ENCODE measurements at places on chromosomes 13 and 19.

- peak; percentile 17 for DNase-seq
These were observed 154.2 kb upstream of the KLF12 start for GRCh38 chr13:74288361-74288911.

DNA sequence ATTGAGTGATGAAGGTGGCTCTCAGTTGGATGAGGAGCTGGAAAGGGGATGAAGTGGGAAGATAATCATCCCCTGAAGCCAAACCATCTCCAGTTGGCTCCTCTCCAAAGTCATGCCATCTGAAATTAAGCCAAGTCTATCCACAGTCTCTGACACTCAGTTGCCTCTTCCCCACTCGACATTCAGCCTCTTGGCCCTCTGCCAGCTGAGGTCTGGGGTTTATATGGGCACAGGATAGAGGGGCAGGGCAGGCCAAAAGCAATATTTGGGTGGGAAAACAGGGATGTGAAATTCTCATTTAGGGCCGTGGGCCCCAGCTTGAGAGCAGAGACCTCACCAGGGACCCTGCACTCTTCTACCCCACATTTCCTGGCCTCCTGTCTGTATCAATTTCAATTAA, 85.9 kb downstream of the SLITRK1 start:
- no peak for DNase-seq

GRCh38 chr13:32317716-32318465, 2.6 kb downstream of the BRCA2 start:
- DNase-seq = no peak

- DNase-seq = no peak
These were observed 402.3 kb downstream of the DACH1 start for GRCh38 chr13:71464686-71465085.

DNA sequence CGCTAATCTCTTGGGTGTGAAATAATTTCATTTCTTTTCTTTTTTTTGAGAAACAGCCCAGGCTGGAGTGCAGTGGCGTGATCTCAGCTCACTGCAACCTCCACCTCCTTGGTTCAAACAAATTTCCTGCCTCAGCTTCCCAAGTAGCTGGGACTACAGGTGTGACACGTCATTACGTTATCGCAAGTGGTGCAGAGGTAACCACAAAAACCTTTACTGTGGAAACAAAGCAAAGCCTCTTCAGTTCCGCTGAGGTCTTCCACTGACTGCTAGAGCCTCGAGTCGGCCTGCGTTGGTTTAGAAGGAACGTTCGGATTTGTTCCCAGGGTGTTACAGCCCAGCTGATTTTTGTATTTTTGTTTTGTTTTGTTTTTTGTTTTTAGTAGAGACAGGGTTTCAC, 2.0 kb upstream of the ZNF784 start:
- no peak for DNase-seq

DNA sequence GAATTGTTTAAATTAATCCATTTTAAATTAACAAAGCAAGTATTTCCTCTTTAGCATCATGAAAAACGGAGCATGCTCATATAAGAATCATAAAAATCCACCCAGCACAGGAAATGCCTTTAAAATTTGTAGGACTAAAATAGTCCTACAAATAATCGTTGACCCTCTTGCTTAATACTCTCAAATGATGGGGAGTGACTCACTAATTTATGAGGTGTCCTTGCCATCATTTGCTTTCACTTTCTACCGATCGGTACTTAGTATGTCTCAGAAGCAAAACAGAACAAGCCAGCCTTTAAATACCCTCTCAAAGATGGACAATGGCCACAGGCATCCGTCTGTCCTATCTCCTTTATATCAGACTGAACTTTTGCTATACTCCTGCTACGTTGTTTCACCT, 97.2 kb downstream of the SUCLA2 start:
- peak; percentile 74 for DNase-seq

DNA sequence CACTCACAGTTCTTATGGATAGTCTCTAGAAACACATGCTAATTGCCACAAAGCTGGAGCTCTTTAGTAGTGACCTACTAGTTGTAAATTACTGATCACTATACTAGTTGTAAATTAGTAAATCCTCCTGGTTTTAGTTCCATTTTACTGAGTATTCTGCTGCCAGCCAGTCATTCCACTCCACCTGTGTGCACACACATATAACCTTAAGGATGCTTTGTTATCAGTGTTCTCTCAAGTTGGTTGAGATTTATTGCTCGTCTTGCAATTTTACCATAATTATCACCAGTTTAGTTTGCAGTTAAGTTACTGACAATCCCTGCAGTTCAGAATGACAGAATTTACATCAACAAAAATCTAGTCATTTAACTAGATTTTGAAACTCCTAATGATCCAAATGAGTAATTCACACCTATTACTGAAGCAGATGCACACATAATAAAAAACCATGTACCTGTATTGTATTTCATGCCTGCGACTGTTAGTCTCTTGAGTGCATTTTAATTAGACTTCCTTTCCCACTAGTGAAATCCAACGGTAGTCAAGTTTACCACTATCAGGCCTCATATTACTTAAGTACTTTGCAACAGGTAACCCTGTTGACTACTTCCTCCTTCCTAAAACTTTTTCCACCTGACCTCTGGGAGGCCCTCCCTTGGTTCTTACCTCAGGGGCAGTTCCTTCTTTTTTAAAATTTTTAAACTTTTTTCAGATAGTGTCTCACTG, 7.6 kb downstream of the TPT1 start:
- DNase-seq = no peak

GRCh38 chr19:2255112-2255845, 938 bp downstream of the JSRP1 start:
- DNase-seq = no peak

GRCh38 chr19:36547001-36547732, 19.1 kb upstream of the ZNF260 start:
- peak; percentile 13 for DNase-seq

DNA sequence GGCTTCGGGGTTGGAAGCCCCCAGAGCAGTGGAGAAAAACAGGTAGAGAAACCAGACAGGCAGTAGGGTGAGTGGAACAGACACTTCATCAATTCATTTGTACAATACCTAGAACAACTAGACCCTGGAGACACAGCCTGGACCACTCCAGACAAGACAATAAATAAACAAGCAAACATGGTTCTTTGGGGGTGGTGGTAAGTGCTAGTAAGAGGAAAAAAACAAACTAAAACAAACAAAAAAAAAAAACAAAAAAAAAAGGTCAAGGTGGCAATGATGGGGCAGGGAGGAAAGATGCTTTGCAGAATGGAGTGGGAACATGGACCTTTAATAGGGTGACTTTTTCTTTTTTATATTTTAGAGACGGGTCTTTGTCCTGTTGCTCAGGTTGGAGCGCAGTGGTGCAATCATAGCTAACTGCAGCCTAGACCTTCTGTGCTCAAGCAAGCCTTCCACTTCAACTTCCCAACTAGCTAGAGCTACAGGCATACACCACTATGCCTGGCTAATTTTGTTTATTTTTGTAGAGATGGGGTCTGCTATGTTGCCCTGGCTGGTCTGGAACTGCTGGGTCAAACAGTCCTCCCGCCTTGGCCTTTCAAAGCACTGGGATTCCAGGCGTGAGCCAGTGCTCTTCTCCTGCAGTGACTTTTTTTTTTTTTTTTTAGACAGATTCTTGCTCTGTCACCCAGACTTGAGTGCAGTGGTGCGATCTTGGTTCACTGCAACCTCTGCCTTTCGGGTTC, 3.1 kb downstream of the JUNB start:
- DNase-seq = no peak

GRCh38 chr19:48413879-48414587, 20.6 kb downstream of the GRIN2D start:
- no peak for DNase-seq

GRCh38 chr19:2811735-2812413, 7.8 kb upstream of the ZNF554 start:
- DNase-seq = no peak

GRCh38 chr13:25241007-25241406, 46.3 kb downstream of the MTMR6 start:
- DNase-seq = no peak

DNA sequence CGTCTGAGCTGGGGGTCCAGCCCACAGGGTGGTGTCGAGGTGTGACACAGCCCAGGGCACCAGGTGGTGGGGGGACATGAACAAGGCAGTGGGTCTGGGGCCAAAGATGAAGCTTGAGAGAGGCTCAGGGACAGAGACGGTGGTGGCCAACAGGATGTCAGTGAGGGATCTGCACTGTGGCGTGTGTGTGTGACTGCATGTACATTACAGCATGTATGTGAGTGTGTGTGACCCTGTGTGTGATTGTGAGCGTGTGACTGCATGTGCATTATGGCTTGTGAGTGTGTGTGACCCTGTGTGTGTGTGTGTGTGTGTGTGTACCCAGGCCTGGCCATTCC, 1.6 kb downstream of the ADAMTS10 start:
- DNase-seq = no peak

- peak; percentile 71 for DNase-seq
These were observed 58.9 kb upstream of the C1QTNF9 start for GRCh38 chr13:24250376-24251057.

DNA sequence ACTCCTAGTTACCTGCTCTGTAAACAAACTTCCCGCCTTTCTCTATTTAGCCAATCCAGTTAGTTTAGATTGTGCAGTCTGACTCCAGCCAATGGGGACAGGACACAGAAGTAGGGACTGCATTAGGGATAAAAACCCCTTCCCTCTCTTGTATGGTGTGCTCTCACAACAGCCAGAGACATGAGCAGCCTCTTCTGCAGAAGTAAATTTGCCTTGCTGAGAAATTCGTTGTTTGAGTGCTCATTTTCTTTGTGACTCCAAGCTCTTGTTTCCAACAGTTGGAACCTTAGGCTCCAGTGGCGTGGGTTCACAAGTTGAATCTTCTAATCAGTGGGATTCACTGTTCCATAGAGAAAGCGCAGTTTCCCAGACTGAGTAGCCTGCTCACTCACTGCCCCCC, 66.1 kb downstream of the ZNF93 start:
- no peak for DNase-seq

DNA sequence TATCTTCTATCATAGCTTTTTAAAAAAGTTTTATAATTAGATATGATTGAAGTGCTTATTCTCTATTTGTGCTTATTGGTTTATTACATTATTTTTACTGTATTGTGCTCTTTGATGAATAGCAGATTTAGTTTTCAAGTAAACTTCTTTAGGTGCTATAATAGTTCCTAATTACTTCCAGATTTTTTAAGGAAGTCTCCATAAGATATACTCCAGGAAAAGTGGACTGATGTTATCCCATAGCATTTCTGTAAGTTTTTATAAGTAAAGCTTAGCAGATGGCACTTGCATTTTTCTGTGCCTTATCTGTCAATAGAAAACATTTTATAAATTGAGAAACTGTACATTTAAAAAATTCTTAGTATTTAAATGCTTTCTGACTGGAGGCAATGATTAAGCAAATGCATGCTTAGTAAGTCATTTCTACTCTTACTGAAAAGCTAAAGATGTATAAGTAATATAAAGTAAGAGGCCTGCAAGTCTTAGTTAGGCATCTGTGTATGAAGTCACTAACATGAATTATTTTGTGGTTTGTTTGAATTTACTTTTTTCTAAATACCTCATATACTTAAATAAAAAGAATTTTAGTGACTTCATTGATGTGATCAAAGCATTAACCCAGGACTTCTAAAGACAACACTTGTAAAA, 182.8 kb downstream of the MAB21L1 start:
- DNase-seq = no peak

GRCh38 chr13:50125304-50125553, 110.0 kb downstream of the KCNRG start:
- DNase-seq = no peak

DNA sequence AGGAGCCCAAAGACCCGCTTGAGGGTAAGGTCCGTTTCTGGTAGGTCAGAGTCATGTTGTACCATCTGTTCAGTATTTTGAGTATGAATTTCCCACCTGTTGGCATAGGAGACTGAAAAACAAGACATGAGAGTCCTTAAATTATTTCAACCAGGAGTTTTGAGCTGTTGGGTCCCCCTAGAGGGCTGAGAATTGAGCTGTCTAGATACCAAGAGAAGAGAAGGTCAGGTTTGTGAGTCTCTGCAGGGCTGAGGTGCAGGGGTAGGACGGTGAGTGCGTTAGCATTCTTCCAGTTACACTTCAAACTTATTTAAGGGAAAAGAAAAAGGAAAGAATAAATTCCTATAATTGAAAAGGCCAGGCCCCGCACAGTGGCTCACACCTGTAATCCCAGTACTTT, 5.0 kb downstream of the CBLC start:
- DNase-seq = no peak

GRCh38 chr13:30762643-30763042, 27.3 kb downstream of the ALOX5AP start:
- DNase-seq = no peak

DNA sequence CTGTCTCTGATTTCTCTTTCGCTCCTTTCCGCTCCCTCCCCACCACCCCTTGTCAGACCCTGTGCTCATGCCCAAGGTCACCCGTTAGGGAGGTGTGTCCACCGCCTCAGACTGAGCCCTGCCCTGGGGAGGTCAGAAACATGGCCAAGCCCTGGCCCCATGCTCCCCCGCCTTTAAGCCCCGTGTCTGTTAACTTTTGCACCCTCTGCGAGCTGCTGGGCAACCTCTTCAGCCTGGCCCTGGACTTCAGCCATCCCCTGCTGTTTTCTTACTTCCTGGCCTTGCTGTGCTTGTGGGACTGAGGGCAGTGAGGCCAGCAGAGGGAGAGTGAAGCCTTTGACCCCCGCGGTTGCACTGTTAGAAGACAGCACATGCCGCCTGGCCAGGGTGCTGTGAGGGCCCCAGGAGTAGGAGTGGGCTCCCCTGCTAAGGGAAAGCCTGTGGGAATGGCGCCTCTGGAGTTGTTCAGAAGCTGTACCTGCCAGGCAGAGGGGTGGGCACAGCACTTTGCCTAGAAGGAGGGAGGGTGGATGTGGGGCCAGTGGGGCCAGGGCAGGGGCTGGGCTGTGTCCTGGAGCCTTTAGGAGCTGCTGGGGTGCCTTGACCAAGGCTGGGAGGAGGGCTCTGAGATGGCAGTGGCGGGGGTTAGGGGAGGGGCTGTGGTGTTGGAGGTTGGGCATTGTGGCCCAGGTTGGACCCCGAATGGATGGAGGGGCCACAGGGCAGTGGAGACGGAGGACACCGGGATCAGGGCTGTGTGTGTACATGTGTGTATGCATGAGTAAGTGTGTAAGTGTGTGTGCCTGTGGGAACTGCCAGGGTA, 7.9 kb downstream of the UPF1 start:
- peak; percentile 28 for DNase-seq

GRCh38 chr19:45473367-45473681, 5.5 kb downstream of the FOSB start:
- no peak for DNase-seq

DNA sequence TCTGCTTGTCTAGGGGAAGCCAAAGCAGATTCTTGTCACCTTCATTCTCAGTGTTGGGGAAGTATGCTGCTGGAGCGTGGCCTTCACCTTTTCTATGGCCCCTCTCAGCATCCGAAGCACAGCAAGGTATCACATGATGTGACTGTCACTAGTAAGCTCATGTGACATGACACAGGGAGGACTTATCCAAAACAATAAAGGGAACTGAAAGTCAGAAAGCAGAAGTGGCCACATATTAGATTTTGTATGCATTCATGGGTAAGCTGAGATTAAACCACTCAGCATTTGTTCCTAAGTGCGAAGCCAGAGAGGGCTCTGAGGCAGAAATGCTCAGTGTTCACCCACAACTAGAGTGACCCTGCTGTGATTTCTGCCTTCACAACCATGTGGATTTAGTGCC, 72.8 kb upstream of the PCDH8 start:
- DNase-seq = no peak

GRCh38 chr13:96984051-96984508, 10.2 kb downstream of the OXGR1 start:
- peak; percentile 22 for DNase-seq

- no peak for DNase-seq
These were observed 29.6 kb downstream of the COL4A2 start for GRCh38 chr13:110336681-110337080.

Data from renal cortical epithelial cell (primary cell).